Esophagus squamous epithelium (tissue), 5 donors: ENCODE measurements at places on chromosomes 16 and 17.

GRCh38 chr16:8373676-8374431 lies 216.5 kb downstream of the TMEM114 start:
- no peak for DNase-seq

DNA sequence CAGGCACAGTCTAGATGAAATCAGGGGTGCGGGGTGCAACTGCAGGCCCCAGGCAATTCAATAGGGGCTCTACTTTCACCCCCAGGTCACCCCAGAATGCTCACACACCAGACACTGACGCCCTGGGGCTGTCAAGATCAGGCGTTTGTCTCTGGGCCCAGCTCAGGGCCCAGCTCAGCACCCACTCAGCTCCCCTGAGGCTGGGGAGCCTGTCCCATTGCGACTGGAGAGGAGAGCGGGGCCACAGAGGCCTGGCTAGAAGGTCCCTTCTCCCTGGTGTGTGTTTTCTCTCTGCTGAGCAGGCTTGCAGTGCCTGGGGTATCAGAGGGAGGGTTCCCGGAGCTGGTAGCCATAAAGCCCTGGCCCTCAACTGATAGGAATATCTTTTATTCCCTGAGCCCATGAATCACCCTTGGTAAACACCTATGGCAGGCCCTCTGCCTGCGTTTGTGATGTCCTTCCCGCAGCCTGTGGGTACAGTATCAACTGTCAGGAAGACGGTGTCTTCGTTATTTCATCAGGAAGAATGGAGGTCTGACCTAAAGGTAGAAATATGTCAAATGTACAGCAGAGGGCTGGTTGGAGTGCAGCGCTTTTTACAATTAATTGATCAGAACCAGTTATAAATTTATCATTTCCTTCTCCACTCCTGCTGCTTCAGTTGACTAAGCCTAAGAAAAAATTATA lies 1.6 kb downstream of the HBA1 start:
- DNase-seq: no peak

GRCh38 chr16:75202069-75202590 lies 4.8 kb downstream of the CTRB2 start:
- DNase-seq: no peak

DNA sequence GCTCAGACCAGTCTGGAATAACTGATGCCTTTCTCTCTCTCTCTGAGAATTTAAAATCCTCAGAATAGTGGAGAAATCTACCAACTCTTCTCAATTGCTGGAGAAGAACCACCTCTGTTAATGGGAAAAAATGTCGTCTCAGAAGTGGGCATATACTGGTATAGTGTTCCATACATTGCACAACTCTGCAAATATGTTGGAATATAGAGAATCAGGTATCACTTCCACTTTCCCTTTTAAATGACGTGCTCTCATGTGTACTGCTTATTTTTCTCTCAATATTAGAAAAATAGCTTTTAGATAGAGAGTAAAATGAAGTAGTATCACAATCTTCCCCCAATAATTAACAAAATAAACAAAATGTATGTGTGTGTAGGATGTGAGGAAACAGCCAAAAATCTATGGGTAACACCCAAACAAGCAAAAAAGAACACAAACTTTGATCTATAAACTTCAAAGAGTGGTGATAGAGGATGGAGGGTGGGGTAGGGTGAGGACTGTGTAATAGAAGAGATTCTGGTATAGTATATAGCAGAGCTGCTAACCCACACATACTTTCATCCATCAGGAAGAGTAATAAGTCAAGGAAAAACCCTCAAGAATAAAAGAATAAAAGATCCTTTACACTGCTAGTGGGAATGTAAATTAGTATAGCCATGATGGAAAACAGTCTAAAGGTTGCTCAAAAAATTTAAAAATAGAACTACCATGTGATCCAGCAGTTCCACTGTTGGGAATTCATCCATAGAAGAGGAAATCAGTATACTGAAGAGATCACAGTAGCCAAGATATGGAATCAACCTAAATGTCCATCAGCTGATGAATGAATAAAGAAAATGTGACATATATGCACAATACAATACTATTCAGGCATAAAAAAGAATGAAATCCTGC lies 46.9 kb downstream of the NFATC3 start:
- DNase-seq: no peak

GRCh38 chr17:78993981-78994671 lies 14.4 kb upstream of the LGALS3BP start:
- DNase-seq: no peak
